GM10248 (cell line): ENCODE measurements at places on chromosomes 13 and 19.

DNA sequence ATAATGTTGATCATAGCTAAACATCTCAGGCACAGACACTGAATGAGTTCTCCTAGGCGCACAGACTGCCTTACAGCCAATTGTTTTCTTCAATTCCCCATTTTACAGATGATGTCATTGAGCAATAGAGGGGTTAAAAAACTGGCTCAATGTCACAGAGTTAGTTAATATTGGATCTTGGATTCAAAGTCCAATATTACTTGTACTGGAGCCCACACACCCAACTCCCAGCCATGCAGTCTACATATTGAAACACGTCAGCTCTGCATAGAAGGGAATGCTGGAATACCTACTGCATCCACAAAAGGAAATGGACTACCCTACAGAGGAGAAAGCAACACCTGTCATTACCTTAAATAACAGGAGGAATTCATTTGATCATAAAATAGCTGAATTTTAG is 76.1 kb upstream of the SLC15A1 start:
- no peak for DNase-seq

DNA sequence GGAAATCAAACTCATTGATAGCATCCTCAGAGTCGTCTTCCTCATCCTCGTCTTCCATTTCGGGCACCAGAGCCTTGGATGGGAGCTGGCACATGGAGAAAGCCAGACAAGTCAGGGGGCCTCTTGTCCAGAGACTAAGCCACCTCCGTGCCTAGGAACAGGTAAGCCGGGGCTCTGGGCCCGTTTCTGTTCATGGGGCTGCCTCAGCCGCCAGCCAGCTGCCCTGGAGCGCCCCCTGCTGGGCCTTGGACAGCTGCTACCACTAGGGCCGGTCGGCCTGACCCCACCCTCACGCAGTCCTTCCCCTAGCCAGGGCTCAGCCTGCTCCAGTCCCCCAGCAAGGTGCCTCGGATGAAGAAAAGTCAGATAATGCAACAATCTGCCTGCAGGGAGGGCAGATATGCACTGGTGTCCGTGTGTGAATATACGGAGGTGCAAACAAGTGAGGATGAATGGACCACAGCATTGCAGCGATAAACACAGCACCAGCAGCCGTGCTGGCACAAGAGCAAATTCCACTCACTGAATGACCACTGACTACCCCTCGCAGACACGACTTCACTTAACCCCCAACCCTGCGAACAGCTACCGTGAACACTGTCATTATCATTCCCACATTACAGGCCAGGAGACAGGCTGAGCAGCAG is 11.9 kb upstream of the PRKD2 start:
- peak; percentile 91 for DNase-seq

DNA sequence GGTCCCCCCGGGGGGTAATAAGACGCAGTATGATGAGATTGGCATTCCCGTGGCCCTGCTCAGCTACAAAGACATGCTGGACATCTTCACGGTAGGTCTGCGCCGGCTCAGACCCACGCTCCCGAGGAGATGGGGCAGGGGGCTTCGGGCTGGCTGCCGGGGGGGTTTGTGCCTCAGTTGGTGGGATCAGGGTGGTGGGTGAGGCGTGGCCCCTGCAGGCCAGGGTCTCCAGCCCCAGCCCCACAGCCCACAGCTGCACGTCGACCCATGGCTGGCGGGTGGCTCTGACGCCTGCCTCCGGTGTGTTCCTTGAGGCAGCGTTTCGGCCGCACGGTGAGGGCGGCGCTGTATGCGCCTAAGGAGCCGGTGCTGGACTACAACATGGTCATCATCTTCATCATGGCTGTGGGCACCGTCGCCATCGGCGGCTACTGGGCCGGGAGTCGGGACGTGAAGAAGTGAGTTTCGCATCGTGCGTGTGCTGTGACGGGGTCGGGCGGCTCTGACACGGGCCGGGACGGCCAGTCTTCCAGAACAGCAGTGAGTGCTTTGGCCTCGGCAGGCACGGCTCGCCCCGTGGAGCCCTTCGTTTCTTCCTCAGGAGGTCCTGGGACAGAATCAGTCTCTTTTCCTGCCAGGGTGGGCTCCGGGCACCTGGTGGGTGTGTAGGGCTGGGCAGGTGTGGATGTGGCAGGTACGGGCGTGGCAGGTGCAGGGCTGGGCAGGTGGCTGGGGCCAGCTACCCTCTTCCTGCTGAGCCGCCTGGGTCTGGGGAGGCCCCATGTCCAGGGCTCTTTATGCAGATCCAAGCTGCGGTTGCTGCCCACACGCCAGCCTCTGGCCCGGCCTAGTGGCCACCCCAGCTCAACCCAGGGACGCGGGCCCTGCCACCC is 10.5 kb downstream of the SPPL2B start:
- no peak for DNase-seq

GRCh38 chr13:113209336-113209758 is at the start of gene CUL4A:
Gene CUL4A, plus strand, starts transcription at chr13:113209613. Its CDS starts 15 bp downstream, at chr13:113209628.
- peak; percentile 87 for DNase-seq

DNA sequence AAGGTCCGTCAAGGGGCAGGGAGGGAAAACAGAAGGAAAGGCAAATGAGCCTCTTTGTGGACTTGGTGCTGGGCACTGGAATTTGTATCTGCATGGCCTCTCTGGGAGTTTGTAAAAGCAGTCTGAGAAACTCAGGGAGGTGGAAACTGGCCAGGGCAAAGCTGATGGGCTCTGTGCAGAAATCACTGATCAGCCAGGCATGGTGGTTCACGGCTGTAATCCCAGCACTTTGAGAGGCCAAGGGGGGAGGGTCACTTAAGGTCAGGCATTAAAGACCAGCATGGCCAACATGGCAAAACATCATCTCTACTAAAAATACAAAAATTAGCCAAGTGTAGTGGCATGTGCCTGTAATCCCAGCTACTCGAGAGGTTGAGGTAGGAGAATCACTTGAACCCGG is 369.9 kb upstream of the ZNF507 start:
- no peak for DNase-seq

- DNase-seq: no peak
These were observed 3.5 kb upstream of the SBNO2 start for GRCh38 chr19:1177322-1178114.
